ENCODE measurements at places on chromosomes 2 and 18.

- DNase-seq, result no peak
Measured at GRCh38 chr18:43367895-43368294, 90.6 kb upstream of the SYT4 start.

GRCh38 chr2:73970141-73970803 lies 14.4 kb upstream of the TET3 start:
- DNase-seq, result no peak

GRCh38 chr2:197072533-197072932 lies 146.0 kb upstream of the PGAP1 start:
- DNase-seq, result no peak

GRCh38 chr2:240635998-240636547 lies 10.8 kb downstream of the GPR35 start:
- DNase-seq, result no peak

GRCh38 chr2:128196471-128196931 lies 105.5 kb downstream of the UGGT1 start:
- DNase-seq, result no peak

- no peak for DNase-seq
Measured at GRCh38 chr18:24764766-24765165, 304.3 kb downstream of the HRH4 start.

GRCh38 chr18:74819433-74820059 lies 221.9 kb downstream of the ZNF407 start:
- no peak for DNase-seq

GRCh38 chr2:85819811-85820510 lies 66.2 kb downstream of the ATOH8 start:
- no peak for DNase-seq

DNA sequence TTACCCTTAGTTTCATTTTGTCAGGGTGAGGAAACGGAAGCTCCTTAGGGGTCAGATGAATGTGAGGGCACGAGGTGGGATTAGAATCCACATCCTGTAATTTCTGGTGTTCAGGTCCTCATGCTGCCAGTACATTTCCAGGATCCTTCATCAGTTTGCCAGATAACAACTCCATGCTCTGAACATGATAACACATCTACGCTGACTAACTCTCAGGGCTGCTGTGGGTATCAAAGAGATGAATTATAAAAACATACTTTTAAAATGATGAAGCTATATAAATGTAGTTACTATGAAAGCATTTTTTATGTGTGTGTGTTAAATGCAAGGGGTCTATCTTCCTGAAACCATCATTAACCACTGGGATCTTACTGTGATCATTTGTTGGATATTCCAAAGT lies 325.9 kb downstream of the SLC8A1 start:
- DNase-seq, result no peak

GRCh38 chr2:143704451-143705106 lies 575.4 kb downstream of the ARHGAP15 start:
- DNase-seq, result no peak

DNA sequence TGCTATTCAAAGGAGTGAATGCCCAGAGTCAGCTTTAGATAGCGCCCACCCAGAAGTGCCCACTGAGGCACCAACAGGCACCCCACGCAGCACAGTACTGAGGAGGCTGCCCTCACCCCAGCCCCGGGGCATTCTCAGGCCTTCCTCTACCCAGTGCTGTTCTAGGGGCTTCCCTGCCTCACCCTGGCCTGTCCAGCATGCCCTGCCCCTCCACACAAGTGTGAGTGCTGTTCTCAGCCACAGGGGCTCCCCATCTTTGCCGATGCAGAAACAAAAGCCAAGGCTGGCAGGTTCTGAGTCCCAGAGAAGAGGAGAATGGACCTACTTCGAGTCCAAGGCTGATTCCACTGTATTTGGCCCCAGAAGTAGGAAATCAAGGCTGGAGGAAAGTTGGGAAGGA lies 15.8 kb downstream of the BIN1 start:
- no peak for DNase-seq

DNA sequence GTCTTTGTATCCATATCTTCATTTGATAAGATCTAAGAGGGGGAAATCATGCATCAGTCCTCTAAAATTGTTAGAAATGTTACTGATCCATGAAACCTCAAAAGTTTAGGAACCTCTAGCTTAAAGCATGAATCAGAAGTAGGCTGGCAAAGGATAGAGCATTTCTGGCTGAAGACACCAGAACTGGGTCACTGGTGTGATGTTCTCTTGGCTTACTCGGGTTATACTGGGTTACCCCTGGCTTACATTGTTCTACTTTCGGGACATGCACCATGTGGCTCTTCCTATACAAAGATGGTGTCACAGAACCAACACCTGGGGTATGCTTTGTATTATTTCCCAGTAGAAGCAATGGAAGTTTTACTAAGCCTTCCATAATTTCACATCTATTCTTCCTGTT lies 83.2 kb upstream of the TNP1 start:
- no peak for DNase-seq

GRCh38 chr2:180000434-180000833 lies 6.7 kb downstream of the CWC22 start:
- DNase-seq, result no peak

DNA sequence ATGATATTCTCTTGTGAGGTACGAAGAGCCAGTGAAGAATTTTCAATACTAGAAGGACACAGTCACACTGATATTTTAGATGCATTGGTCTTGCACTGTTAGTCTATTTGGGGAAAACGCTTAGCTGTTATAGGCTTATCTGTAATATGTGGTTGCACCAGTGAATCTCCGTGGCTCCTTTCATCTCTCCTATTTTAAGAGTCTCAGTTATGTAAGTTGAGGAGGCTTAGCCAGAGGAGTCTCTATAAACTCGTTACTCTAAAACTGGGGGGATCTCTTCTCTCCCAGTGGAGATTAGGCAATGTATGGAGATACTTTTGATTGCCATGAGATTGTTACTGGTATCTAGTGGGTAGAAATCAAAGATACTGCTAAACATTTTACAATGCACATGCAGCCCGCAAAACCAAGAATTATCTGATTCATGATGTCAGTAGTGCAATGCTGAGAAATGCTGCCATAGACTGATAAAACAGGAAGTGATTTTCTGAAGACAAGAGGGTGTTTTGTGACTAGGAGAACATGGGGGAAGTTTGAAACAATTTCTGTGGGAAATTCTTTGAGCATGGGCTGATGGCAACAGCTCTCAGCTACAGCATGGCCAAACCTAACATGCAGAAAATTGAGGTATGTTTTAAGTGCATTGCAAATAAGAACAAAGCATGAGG lies 339.1 kb downstream of the SOX11 start:
- no peak for DNase-seq

DNA sequence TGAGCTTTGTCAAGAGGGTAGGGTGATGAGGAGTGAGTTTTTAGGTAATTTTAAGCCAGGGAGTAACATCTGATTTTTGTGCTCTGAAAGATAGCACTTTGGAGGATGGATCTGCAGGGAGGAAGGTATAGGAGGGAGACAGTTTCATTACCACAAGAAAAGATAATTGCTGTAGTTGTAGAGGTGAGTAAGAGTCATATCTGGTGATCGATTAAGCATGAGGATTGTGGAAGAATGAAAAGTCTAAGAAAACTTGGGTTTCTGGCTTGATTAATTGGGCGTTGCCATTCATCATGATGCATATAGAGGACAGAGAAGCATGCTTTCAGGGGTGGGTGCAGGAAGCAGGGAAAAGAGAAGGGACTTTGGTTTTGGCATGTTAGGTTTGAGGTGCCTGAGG lies 18.5 kb downstream of the KCMF1 start:
- DNase-seq, result no peak

DNA sequence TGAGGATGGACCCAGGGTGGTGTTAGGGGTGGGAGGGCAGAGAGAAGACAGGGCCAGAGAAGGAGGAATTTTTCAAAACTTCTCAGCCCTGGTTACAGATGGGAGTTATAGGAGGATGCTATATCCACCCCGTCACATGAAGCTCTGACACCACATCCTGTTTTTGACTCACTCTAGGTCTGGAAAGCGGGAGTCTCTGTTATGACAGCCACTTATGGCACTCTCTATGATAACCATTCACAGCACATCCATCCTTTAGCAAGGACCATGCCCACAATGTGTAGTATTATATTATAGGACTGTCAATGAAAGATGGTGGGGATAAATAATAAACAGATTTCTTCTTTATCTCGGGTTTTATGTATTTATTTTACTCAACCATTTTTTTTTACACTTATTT lies 461.2 kb downstream of the CDH2 start:
- no peak for DNase-seq

- no peak for DNase-seq
Measured at GRCh38 chr2:62477573-62477972, 28.4 kb downstream of the TMEM17 start.

- DNase-seq, result no peak
Measured at GRCh38 chr18:49258938-49259337, 201.5 kb downstream of the DYM start.

DNA sequence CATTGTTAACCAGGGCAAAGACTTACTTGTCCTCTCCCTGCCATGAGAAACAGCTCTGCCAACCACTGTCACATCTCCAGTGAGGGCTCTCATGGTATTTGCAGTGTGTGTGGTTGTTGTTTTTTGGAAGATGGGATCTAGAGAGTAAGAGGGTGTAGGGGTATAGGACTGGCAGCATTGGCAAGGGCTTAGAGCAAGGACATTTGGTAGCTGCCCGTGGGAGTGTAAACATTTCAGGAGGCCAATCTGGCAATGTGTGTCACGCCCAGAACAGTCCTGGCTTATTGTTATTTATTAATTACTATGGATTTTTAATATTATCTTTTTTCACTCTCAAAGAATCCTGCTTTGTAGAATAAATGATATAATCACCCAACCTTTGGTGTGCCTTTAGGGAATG lies 90.5 kb downstream of the TMEM17 start:
- DNase-seq, result no peak

DNA sequence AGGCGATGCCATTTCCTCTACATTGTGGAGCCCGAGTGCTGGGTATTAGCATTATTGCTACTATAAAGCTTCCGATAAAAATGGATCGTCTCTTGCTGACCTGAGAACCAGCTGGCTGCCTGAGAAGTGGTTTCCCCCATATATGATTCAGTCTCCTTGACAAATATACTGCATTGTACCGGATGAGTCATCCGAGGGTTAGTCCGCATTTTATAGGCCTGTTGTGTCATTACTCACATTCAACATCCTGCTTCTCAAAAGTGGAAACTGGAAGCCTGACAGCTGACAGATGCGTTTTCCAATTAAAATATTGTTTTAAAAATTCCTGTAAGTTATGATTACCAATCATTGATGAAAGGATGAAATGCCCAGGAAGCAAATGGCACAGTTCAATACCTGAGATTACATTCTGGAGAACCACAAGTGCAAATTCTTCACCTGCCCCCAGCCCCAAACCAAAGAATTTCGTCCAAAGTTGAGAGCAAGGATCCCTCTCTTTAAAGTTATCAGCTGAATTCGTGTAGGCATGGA lies 65.7 kb downstream of the SPRED2 start:
- DNase-seq, result no peak

- DNase-seq, result no peak
Measured at GRCh38 chr2:226977775-226978190, 141.9 kb downstream of the RHBDD1 start.

DNA sequence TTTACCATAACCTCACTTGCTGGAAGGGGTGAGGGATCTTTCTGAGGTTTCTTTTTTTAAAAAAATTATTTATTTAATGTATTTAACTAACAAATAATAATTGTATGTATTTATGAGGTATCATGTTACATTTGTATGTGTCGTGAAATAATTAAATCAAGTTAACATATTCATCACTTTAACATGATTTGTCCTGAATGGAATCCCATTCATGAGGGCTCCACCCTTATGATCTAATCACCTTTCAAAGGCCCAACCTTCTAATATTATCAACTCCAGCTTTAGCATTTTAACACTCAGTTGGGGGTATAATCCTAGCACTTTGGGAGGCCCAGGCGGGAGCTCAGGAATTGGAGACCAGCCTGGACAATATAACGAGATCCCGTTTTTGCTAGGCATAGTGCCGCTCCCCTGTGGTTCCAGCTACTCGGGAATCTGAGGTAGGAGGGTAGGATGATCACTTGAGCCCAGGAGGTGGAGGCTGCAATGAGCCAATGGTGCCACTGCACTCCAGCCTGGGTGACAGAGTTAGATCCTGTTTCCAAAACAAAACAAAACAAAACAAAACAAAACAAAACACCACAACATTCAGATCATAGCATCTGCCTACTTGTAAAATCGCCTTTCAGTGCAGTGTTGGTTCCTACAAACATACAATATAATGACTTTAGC lies 1.1 kb upstream of the TAF4B start:
- no peak for DNase-seq

DNA sequence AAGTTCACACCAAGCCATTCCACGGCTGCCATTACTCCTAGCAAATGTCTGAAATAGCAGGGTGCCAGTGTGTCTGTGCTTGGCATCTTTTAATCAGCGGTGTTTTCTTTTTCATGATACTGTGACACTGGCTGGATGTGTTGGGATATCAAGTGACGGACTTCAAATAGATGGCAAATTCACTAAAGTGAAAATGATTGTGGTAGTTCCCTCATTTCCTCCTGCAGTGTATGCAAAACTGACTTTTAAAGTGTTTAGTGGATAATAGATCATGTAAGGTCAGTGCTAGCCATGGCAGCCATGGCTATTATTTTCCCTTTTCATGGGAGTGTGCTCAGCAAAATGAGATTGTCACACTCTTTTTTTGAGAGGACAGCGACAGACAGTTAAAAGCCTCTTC lies 261.5 kb upstream of the SIX3 start:
- DNase-seq, result no peak

DNA sequence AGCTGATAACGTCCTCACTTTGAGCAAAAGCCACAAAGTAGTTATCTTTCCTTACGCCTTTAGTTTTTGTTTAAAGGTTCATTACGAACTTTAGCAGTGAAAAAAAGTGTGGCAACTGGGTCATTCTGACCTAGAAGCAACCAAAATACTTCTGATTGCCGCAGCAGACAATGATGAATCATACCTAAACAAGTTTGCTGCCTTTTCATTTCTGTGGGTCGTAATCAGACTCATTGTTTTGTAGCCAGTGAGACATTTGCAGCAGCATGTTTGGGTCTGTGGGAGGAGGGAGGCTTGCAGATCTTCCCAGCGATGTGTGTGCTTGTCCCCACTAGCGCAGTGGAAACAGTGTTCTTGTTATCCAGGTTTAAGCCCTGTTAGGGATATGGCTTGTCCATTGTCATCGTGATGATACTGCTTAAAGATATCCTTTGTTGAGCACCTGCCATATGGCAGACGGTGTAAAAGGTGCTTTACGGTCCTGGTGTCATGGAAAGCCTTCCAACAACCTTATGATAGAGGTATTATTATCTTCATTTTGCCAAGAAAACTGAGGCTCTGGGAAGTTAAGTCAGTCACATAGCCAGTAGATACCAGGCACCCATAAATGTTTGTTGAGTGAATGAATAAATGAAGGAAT lies 1.3 kb upstream of the GREB1 start:
- no peak for DNase-seq

DNA sequence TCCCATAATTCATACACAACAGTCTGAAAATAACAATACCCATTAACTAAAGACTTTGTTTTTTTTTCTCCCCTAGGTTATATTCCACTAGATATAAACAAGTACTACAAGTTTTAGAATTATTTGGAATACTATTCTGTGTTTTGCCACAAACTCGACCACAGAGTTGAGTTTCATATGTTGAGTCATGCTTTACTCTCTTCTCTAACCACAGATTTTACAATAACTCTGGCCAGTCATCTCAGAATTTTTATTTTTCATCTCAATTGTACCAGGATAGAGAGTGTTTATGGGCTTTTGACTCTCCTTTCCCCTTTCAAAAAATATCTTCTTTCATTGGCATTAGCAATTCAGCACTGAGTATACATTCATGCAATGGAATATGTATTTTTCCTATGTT lies 348.7 kb upstream of the GALNT5 start:
- no peak for DNase-seq

- no peak for DNase-seq
Measured at GRCh38 chr2:44886414-44886813, 55.1 kb upstream of the SIX3 start.

Data from amygdala (tissue), 56 donors.